ENCODE measurements at places on chromosomes 13 and 19. TPM values are rescaled to one million over a fixed set of nuclear protein-coding genes. Genes with fewer than 3 reads are reported as not detected.
A peak's percentile ranks its signal among the peaks of the same experiment; 100 is the strongest.

DNA sequence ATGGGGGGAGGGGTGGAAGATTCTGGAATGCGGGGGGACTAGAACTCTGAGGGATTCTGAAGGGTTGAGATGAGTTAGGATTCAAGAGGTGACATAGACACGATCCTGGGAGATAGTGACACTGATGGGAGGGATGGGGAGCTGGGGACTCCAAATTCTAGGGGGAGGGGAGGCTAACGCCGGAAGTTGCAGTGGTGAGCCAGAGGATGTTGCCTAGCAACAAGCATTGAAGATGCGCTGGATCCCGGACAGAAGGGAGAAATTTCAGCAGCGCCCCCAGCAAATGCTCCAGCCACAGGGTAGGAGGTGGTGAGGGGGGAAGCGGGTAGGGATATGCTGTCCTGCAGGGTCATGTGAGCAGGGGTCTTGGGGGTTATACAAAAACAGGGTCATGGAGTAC, 6.9 kb upstream of the LTBP4 start:
- peaks cover 27% of the 10 kb centered on the region for H3K4me1 ChIP-seq
- peaks cover 3% of the 10 kb centered on the region for H3K36me3 ChIP-seq
- no peak overlapping the region for H3K27ac ChIP-seq

DNA sequence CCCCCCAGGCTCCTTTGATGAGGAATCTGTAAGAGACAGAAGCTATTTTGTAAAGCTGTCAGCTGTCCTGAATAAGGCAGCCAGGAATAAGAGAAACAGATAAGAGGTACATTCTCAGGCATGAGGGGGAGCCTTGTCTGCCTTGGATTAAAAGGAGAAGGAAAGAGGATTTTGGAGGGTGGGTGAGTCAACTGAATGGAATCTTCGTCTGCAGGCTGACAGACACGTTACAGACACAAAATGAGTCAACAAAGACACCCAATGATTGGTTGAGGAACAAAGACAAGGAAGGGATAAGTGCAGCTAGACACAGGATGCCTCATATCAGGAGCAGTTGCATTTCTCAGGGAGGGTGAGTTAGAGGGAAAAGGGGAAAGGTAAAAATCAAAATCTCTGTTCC, 162.5 kb downstream of the OLFM4 start:
- no peak overlapping the region for H3K4me3 ChIP-seq
- no peaks in the 10 kb centered on the region for H3K4me1 ChIP-seq
- H3K27me3 ChIP-seq: no peaks in the 10 kb centered on the region
- no peak for DNase-seq

- H3K36me3 ChIP-seq: no peaks in the 10 kb centered on the region
- H3K4me1 ChIP-seq: peaks cover 5% of the 10 kb centered on the region
- H3K4me3 ChIP-seq: no peak overlapping the region
- peaks cover 53% of the 10 kb centered on the region for H3K27me3 ChIP-seq
- no peak overlapping the region for H3K27ac ChIP-seq
- DNase-seq: peak; percentile 27
Observed at GRCh38 chr19:46115396-46116106, 8.9 kb downstream of the IGFL3 start.

DNA sequence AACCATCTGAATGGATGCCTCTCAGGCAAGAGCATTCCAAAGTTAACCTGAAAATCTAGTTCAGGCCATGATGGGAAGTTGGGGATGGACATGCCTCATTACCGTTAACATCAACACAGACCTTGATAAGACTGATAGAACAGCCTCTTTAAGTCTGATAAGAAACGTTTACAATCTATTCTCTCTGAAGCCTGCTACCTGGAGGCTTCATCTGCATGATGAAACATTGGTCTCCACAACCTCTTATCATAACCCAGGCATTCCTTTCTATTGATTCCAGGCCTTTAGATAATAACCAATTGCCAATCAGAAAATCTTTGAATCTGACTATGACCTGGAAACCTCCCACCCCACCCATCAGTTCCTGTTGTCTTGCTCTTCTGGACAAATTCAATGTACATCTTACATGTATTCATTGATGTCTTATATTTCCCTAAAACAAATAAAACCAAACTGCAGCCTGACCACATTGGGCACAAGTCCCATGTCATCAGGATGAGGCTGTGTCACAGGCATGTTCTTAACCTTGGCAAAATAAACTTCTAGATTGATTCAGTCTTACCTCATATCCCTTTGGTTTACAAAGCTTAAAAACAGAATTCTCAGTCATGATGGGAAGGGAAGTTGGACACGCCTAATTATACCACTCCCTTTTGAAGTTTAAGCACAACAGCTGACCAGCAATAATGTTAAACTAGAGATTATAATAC, 843.8 kb upstream of the SPRY2 start:
- H3K27me3 ChIP-seq: no peaks in the 10 kb centered on the region
- no peaks in the 10 kb centered on the region for H3K4me1 ChIP-seq
- H3K27ac ChIP-seq: no peak overlapping the region
- DNase-seq: no peak
- no peak overlapping the region for H3K4me3 ChIP-seq

DNA sequence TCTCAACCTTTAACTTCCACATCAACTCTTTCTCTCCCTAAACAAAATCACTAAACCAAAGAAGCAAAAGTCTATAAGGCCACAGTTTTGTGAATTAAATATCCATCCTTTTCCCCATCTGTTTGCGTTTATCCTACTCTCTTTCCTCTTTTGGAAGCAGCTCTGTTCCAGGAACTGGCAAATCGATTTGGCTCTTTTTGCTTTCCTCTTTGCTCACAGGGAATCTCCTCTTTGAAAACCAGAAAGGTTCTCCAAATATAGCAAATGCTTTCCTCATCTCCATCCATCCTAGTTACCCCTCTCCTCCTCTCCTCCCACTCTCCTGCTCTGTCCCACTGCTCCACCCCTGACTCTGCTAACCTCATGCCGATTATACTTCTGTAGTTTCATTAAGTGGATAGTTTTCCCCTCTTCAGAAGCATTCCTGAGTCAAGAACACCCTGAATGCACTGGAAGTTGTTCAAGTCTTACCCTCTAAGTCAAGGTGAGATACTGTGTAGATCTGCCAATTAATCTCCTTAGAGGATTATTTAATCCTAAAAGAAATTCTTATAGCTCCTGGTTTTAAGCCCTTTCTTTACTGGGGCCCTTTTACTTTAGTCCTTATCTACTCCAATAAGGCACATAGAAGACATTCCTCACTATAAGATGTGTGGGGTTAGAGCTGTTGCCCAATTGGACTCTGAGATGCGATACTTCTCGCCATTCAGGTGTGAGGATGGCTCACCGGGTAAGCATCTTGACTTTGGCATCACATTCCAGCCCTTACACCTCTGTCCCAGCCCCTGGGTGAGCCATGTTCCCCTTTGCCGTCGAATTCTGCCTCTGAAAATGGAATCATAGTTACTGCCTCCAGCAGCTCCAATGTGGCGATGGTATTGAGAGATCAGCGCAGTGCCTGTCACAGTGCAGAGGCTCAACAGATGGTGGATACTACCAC, 67.6 kb downstream of the COL4A2 start:
- no peak for DNase-seq
- H3K36me3 ChIP-seq: no peaks in the 10 kb centered on the region
- H3K4me3 ChIP-seq: no peak overlapping the region
- no peaks in the 10 kb centered on the region for H3K4me1 ChIP-seq
- peaks cover 14% of the 10 kb centered on the region for H3K27me3 ChIP-seq

DNA sequence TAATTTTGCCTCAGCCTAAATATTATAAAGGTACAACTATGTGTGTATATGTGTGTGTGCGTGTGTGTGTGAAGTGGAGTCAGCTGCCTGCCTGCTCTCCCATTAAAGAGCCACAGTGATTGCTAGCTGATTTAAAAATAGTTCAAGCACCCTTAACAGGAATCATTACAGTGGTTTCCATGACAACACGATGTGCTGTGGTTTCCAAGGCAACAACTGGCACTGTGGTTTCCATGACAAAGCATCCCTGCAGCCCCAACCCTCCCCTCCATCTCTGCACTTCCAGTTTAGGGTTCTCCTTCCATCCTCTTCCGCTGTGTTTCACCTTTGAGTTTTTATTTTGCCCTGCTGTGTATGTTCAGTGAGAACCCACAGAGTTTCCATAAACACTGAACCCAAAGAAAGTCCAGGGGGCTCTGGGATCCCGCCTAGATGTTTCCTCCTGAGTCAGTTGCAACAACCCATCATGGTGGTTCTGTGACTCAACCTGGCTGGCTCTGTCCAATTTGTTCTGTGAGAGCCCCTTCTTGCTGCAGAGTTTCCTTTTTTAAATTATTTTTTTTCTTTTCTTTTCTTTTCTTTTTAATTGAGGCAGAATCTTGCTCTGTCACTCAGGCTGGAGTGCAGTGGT, 7.1 kb upstream of the PNMA8A start:
- no peaks in the 10 kb centered on the region for H3K36me3 ChIP-seq
- H3K4me1 ChIP-seq: peaks cover 1% of the 10 kb centered on the region
- no peak overlapping the region for H3K27ac ChIP-seq
- DNase-seq: no peak

DNA sequence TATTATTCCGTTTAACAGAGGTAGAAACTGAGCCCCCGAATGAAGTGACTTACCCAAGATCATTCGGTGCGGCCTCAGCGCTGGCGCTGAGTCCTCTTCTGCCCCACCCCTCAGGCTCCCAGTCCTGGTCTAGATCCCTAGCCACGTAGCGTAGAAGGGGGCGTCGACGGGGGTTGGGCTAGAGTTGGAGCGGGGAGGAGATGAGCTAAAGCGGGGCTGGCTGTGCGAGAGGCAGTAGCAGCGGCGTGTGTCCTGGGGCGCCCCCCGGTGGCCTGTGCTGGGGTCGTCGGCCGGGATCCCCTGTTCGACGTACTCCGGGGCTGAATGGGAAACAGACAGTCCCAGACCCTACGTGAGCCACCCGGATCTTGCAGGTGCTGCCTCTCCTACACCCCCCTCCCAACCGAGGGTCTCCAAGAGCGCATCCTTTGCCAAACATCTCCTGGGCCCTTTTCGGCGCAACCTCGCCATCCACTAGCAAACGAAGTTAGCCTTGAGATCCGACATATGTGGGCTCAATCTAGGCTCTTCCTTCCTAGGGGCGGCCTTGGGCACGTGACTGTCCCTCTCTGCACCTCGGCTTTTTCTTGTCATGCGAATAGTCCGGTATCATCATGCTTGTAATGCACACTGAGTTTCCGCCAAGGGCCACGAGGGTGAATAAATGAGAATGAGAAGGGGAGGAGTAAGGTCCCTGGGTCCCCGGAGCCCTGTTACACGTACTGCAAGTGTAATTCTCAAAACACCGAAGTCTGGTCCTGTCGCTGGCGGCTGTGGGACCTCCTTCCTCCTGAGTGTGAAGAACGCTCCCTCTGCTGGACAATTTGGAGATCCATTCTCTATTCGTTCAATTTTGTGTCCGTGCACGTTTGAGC, 47.7 kb downstream of the CYP4F22 start:
- H3K4me3 ChIP-seq: peak overlapping the region; percentile 85
- H3K4me1 ChIP-seq: peaks cover 29% of the 10 kb centered on the region
- H3K27me3 ChIP-seq: peaks cover 9% of the 10 kb centered on the region

DNA sequence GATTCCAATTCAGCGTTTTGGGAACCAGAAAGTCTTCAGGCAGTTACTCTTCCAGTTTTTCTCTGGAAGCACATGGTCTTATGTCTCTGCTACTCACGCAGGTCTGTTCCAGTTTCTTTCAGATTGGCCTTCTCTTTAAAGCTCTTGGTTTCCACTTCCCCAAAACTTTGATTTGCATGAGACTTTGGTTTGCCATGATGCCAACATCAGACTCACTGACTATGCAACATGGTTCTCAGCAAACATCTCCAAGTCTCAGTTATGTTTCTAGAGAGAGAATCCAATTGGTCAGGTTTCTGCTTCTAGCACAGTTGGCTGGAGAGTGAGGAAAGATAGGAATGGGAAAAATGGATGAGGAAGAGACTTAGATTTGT, 3.1 kb downstream of the AKAP11 start:
- peak overlapping the region; percentile 75 for H3K4me3 ChIP-seq
- H3K4me1 ChIP-seq: peaks cover 63% of the 10 kb centered on the region
- no peak for DNase-seq
- peak overlapping the region; percentile 83 for H3K27ac ChIP-seq
- H3K36me3 ChIP-seq: peaks cover 33% of the 10 kb centered on the region

- no peak overlapping the region for H3K27ac ChIP-seq
- H3K4me3 ChIP-seq: no peak overlapping the region
- H3K36me3 ChIP-seq: no peaks in the 10 kb centered on the region
- no peak for DNase-seq
- H3K4me1 ChIP-seq: no peaks in the 10 kb centered on the region
Observed at GRCh38 chr13:28110414-28110813, 10.0 kb upstream of the FLT3 start.

DNA sequence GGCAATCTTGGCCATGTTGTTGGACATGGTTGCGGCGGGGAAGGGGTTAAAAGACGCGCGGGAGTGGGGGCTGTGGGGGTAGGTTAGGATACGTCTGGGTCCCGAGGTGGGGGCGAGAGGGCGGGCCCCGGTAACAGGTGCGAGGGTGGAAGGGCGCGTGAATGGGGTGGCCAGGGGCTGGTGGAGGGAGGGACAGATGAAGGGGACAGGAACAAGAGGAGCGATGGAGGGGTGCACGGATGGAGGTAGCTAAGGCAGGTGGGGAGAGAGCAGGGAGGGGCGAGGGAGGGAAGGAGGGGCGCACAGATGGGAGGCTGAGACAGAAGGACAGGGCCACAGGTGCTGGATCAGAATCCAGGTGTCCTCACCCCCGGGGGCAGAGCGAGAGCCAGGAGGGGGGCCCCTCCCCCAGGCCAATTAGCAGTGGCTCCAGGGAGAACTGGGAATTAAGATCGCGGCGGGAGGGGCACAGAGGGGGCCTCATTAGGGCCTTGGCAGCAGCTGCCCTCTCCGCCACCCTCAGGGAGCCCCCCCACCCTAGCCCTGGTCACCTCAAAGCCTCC, 1.3 kb downstream of the GNG8 start:
- H3K27ac ChIP-seq: no peak overlapping the region
- peak overlapping the region; percentile 12 for H3K4me3 ChIP-seq
- H3K36me3 ChIP-seq: no peaks in the 10 kb centered on the region
- no peak for DNase-seq
- H3K27me3 ChIP-seq: peaks cover 23% of the 10 kb centered on the region
- peaks cover 21% of the 10 kb centered on the region for H3K4me1 ChIP-seq

DNA sequence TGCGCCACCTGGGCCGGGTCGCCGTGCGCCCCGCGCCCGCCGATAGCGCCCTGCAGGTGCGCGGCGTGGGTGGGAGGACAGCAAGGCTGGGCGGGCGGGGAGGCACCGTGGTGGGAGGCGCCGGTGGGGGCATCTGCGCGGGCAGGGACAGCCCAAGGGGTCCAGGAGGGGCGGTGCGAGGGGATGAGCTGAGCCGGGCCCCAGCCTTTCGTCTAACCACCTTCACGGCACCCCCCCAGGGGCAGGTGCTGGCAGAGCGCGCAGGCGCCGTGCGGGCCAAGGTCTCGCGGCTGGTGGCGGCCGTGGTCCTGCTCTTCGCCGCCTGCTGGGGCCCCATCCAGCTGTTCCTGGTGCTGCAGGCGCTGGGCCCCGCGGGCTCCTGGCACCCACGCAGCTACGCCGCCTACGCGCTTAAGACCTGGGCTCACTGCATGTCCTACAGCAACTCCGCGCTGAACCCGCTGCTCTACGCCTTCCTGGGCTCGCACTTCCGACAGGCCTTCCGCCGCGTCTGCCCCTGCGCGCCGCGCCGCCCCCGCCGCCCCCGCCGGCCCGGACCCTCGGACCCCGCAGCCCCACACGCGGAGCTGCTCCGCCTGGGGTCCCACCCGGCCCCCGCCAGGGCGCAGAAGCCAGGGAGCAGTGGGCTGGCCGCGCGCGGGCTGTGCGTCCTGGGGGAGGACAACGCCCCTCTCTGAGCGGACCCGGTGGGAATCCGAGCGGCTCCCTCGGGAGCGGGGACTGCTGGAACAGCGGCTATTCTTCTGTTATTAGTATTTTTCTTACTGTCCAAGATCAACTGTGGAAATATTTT, 3.1 kb downstream of the KISS1R start:
- DNase-seq: peak; percentile 56
- peaks cover 31% of the 10 kb centered on the region for H3K4me1 ChIP-seq
- H3K36me3 ChIP-seq: no peaks in the 10 kb centered on the region
- H3K27ac ChIP-seq: peak overlapping the region; percentile 65

The PLVAP gene
- not detected for total RNA-seq

The CD22 gene
- 0.76 TPM for total RNA-seq

The EPS8L1 gene
- 6.9 TPM for total RNA-seq
